ENCODE measurements at places on chromosomes 1 and 21.

DNA sequence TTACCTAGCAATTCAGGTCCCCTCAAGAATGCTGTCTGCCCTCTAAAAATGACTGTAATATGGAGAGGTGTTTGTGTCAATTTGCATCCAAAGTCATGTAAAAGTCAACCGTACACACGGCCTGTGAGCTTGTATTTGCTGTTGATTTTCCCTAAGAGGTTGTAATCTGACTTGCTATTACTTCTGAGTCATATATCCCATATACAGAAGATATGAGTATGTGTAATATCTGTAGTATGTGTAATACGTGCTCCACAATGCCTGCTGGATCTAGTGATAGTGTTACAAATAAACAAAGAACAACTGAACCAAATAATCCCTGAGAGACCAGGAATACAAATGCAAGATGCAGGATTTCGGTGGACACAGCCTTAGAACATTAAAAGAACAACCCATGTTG, 1.4 kb upstream of the KCNJ6 start:
- DNase-seq, result no peak

DNA sequence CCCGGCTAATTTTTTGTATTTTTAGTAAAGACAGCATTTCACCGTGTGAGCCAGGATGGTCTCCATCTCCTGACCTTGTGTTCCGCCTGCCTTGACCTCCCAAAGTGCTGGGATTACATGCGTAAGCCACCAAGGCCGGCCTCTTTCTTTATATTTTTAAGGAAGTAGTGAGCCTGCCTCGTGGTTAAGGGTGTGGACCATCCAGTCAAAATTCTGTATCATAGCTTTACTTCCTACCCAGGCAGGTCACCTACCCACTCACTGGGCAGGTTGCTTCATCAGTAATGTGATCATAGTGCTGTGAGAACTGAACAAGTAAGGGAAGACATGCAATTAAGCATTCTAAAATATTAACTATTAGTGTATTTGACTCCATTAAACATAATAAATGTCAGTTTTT, 8.1 kb upstream of the ACOT7 start:
- no peak for DNase-seq

GRCh38 chr1:228088586-228089498, 6.3 kb downstream of the ARF1 start:
- no peak for DNase-seq

DNA sequence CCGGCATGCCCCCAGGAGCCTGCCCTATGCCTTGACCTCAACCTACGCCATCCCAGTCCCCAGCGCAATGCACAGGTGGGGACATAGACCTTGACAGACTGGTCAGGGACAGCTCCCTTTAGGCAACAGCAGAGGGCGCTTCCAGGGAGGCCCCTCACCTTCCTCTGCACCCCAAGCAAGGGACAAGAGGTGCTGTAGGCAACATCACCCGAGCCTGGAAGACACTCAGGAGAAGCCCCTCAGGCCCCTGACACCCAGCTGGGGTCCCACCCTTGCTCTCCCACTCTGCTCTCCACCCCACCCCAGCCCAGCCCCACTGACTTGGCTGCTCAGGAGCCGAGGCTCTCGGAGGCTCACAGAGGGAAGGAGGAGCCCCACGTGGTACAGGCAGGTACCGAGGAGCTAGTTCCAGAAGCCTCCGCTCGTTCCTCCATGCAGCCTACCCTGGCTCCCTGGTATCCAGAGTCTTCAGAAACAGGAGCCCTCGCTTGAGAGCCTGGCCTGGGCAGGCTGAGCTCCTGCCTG, 2.4 kb upstream of the WNT3A start:
- DNase-seq, result no peak

DNA sequence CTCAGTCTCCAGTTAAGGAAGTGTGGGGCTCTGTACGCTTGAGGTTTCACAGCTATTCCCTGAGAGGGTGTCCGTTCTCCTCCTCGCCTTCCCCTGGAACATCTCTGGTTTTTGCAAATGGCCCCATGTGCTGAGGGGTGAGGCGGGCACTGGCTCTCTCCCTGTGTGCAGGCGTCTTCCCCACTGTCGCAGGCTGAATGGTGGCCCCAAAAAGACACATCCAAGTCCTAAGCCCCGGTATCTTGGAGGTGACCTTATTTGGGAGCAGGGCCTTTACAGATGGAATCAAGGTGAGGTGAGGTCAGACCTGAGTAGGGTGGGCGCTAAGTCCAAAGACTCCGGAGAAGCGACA, 98.0 kb upstream of the TMPRSS2 start:
- DNase-seq, result no peak

GRCh38 chr1:38030596-38031512, 15.7 kb downstream of the POU3F1 start:
- DNase-seq, result no peak

DNA sequence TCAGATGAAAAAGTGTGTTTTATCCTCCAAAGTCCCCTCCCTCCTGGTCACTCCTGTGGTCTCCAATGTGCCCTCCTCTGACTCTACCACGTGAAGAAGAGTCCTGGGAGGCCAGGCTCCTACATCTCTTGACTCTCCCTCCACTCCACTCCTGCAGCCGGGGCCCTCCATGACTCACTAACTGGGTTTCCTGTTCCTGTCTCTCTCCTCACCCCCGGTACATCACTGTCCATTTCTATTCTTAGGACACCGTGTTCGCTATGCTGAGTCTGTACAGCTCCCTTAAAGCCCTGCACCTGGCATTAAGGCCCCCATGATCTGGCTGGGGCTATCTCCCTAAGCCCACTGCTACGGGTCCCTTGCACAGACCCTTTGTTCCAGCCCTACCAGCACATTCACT, 93.4 kb downstream of the BCAR3 start:
- no peak for DNase-seq

DNA sequence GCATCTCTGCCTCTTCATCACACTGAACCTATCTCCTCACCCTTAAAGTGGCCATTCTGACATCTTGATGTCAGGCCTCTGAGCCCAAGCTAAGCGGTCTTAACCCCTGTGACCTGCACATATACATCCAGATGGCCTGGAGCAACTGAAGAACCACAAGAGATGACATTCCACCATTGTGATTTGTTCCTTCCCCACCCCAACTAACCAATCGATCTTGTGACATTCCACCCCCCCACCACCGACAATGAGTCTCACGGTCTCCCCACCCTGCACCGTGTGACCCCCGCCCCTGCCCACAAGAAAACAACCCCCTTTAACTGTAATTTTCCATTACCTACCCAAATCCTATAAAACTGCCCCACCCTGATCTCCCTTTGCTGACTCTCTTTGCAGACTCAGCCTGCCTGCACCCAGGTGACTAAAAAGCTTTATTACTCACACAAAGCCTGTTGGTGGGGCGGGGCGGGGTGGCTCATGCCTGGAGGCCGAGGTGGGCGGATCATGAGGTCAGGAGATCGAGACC, 21.0 kb upstream of the PINK1 start:
- no peak for DNase-seq

DNA sequence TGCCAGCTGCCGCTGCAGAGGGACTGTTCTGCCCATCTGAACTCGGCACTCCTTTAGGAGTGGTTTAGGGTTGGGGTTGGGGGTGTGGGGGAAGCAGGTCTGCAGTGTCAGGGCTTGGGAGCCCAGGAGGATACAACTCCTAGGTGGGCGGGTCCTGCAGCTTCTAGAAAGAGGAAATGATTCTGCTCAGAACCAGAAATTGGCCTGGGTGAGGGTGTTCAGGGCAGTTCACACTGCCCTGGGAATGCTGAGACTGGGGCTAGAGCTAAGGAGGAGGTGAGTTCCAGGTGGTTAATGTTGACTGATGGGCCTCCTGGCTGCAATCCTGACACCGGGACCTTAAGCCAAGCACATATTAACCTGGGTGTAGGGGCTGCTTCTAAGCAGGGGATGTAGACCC, 4.8 kb upstream of the SLC26A9 start:
- no peak for DNase-seq

GRCh38 chr1:30853350-30853749, 55.2 kb downstream of the SDC3 start:
- DNase-seq, result no peak

GRCh38 chr1:204641455-204641854, 44.1 kb downstream of the LRRN2 start:
- DNase-seq, result no peak

DNA sequence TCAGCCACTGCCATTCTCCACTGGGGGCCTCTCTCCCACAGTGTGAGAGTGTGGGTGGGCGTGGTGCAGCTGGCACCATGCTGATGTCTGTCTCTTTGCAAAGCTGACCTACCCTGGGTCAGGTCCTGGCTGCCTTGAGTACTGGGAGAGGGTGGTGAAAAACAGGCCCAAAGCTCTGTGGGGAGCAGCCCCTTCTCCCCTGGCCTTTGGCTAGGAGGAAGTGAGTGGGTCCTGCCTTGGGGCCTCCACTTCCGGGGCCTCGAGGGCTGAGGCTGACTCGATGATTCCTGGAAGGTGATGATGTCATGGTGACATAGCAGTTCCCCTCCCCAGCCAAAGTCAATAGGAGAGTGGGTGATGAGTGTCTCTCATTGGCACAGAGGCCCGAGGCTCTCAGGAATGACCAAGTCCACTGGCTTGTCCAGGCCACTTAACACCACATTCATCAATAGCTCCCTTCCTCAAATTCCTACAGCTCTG, 53.0 kb downstream of the IER5 start:
- DNase-seq, result no peak

GRCh38 chr21:39612233-39613040, at the start of gene B3GALT5:
Gene B3GALT5, plus strand, starts transcription at chr21:39612940. Its CDS starts 47,620 bp downstream, at chr21:39660560.
- no peak for DNase-seq

DNA sequence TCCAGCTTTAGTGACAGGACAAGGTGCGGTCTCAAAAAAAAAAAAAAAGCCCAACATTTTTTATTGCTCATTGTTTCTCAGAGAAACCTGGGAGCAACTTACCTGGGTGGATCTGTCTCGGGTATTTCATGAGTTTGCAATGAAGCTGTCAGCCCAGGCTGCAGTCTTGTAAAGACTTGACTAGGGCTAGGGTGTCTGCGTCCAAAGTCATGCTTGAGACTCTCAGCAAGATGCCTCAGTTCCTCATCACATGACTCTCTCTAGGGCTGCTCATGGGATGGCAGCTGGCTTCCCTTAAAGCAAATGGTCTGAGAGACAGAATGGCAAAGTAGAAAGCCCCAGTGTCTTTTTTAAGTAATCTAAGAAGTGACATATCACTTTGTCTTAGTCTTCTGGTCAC, 8.1 kb downstream of the GABPA start:
- DNase-seq, result no peak

- no peak for DNase-seq
Measured at GRCh38 chr1:101241485-101242225, 4.8 kb downstream of the S1PR1 start.

DNA sequence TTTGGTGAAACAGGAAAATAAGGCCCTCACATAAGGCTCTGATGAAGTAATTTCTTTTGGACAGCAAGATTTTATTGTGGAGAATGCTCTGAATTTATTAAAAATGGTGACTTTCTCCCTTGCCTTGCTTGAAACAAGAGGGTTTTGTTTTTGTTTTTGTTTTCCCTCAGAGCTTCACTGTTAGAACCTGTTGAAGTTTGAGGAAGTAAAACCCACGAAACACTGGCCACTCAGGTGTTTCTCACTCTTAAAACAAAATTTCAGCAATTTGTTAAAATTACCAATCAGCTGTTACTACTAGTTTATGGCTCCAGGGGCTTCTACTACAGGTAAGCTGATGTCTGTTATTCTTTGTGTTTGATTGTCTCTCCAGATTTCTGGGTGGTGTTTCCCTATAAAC, 112.6 kb upstream of the B3GALT2 start:
- DNase-seq, result no peak

GRCh38 chr1:214551436-214552173, at the start of gene PTPN14:
Gene PTPN14, minus strand, starts transcription at chr1:214551602. Its CDS starts 86,799 bp downstream, at chr1:214464803.
- DNase-seq, result peak; percentile 18

DNA sequence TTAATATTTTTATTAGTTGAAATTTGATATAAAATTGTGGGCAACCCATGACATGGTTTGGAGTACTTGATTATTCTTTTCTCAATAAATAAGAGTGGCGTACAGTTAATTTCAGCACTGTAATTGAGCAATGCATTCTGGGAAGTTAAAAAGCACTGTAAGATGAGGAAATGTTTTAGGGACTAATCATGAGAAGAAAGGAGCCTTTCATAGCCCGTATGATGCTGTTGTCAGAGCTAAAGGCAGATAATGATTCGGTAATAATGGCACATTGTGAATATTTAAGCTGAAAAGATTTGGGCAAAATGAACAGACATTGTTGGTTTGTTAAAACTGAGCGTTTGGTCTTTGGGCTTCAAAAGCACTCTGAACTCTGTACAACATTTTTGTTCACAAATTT, 139.3 kb downstream of the NFIA start:
- no peak for DNase-seq

DNA sequence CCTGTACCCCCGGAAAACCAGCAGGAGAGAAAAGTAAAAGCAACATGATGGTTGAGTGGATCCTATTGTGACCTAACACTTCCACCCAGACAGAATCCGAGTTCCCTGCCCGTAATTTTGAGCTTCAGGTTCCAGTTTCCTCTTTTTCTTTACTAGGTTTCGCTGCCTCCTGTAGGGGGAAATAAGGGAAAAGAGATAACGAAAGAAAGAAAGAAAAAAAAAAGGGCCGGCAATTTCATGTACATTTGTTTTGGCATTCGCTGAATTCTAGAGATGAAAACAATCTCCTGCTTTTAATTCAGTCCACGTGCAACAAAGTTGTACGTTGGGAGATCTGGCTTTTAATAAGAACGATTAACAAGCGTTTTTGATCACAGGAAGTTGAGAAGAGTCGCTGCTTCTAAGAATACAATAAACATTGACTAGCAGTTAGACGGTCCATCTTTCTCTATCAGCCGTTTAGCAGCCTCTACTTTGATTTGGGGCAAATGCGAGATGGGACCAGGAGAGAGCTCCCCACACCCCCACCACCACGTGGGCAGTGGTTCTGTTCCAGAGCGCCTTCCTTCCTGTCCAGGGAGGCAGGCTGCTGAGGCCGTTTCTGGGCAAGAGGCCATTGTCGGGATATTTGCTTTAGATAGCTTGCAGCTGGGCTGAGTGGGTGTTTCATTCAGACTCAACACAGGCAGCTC, 155.9 kb upstream of the RUNX1 start:
- no peak for DNase-seq

GRCh38 chr1:151968791-151969399, 24.8 kb downstream of the S100A10 start:
- DNase-seq, result no peak

DNA sequence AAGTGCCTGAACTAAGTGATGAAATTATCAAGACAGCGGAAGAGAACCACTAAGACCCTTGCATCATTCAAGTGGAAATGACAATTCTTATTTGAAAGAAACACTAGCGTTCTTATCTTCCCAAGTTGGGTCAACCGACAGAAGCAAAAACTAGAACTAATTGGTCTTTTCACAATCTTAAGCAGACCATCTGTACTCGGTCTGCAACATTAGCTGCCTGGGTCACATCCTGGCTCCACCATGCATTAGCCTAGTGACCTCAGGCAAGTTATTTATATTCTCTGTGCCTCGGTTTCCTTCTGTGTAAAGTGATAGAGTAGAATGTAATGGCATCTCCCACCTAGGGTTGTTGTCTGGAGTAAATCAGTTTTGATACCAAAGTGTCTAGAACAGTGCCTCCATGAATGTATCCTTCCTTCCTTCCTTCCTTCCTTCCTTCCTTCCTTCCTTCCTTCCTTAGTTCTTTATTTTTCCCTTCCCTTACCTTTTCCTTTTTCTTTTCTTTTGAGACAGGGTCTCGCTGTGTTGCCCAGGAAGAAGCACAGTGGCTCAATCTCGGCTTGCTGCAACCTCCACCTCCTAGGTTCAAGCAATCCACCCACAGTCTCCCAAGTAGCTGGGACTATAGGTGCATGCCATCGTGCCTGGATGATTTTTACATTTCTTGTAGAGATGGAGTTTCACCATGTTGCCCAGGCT, 6.0 kb downstream of the COLGALT2 start:
- no peak for DNase-seq

- DNase-seq, result no peak
Measured at GRCh38 chr1:149916898-149917252, 769 bp downstream of the SV2A start.
